KG1 (cell line): ENCODE measurements at places on chromosomes 3 and 15.

GRCh38 chr3:171072432-171072831 is 45.9 kb upstream of the SLC2A2 start:
- no peak for DNase-seq

DNA sequence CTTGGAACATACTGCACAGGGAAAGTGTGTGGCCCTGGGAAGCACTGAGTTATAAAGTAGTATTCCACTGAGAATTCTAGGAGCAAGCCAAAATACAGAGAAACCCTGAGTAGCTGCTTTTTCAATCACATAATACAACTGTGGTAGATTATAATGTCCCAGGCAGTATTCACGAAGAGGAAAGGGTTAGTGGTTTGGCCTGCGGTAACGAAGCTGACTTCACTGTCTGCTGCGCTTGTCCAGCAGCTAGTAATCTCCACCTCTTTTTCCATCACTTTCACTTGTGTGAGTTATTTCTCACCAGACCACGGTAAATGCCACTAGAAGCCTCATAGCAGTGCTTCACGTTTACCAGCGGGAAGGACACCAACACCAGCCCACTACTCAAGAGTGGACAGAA is 34.4 kb downstream of the RPL39L start:
- no peak for DNase-seq

DNA sequence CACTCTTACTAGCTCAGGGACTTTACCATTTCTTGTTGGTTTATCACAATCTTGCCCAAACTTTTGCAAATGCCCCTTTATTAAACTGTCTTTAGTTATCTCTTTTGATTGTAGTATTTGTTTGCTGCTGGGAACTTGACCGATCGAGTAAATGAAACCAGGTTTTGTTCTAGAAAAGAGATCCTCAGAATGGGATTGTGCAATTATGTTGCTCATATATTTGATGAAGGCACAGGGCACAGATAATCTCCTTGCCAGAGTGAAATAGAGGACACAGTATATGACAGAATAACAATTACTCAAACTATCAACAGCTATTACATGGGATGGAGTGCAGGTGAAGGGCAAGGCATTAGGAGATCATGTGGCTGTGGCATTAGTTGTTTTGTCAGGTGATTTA is 216.6 kb upstream of the RASGRP1 start:
- DNase-seq, result no peak

GRCh38 chr3:116341381-116341780 is 103.9 kb downstream of the LSAMP start:
- DNase-seq, result no peak
